ENCODE measurements at places on chromosomes 2 and 18.

- H3K27ac ChIP-seq: peak overlapping the region; percentile 15
- no peaks in the 10 kb centered on the region for H3K27me3 ChIP-seq
- peaks cover 45% of the 10 kb centered on the region for H3K4me1 ChIP-seq
These were observed 41.2 kb upstream of the REG3A start for GRCh38 chr2:79200762-79201161.

- H3K27ac ChIP-seq: no peak overlapping the region
- no peak overlapping the region for H3K4me3 ChIP-seq
- no peaks in the 10 kb centered on the region for H3K36me3 ChIP-seq
- no peaks in the 10 kb centered on the region for H3K27me3 ChIP-seq
These were observed 11.5 kb upstream of the ABCA12 start for GRCh38 chr2:215149894-215150293.

- no peak for DNase-seq
- H3K27ac ChIP-seq: peak overlapping the region; percentile 64
- H3K4me1 ChIP-seq: peaks cover 3% of the 10 kb centered on the region
- H3K27me3 ChIP-seq: no peaks in the 10 kb centered on the region
- peaks cover 5% of the 10 kb centered on the region for H3K36me3 ChIP-seq
- no peak overlapping the region for H3K4me3 ChIP-seq
These were observed 446.6 kb downstream of the DSC3 start for GRCh38 chr18:30595942-30596341.

DNA sequence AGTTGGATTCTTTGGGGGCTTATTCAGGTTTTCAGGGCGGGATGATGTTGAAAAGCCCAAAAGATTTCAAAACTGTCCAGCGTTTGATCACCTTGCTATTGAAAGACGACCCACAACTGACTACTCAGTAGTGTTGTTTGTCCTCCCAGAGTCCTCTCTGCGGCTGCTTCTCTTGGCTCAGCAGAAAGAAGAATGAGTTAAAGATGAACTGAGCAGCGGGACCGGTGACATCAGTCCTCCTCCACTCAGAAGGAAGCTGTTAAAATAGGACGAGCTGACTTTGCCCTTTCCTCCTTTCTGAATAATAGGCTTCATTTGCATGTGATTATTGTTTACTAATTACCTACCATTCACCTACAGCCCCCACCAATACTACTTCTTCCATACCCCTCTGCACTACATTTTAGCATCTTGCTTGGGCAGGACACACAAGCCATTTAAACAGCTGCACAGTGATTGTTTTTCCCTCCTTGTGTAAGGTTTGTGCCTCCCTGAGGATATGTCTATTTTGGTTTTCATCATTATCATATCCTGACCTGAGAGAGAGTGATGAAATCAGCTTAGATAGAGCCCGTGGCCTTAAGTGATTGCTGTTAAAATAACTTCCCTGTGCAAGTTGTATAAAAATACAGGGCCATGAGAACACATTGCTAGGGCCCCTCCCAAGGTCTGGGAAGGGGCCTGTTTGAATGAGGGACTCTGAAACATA lies 261.8 kb downstream of the FHOD3 start:
- H3K4me3 ChIP-seq: no peak overlapping the region
- peaks cover 13% of the 10 kb centered on the region for H3K4me1 ChIP-seq
- H3K27me3 ChIP-seq: no peaks in the 10 kb centered on the region
- H3K27ac ChIP-seq: peak overlapping the region; percentile 61
- no peak for DNase-seq

DNA sequence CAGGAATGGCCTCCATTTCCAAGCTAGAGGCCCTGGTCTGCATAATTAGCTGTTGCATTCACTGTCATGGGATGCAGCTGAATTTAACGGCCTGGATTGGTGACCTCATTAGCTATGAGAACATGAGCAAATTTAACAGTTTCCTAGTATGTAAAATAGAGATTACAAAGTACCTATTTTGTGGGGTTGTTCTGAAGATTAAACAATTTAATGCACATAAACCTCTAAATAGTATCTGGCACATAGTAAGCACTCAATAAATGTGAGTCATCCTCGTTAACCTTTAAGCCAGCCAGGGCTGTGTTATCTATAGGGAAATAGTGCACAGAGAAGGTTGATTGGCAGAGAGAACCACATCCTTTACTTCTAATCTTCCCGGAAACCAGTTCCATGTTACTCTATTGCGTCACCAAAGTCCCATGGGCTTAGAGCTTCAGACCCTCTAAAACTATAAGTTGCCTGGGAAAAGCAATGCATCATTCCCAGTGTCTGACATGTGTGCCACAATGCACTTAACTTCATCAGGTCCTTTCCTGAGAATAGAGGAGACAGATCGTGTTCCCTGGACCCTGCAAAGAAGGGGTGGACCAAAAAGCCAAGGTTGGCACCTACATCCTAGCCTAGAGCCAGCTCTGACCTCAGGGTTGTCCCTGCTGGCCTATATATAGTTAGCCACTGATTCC lies 196.5 kb downstream of the LNPK start:
- no peaks in the 10 kb centered on the region for H3K36me3 ChIP-seq
- peak overlapping the region; percentile 43 for H3K27ac ChIP-seq
- H3K27me3 ChIP-seq: no peaks in the 10 kb centered on the region
- H3K4me1 ChIP-seq: peaks cover 44% of the 10 kb centered on the region
- DNase-seq: no peak
- no peak overlapping the region for H3K4me3 ChIP-seq

DNA sequence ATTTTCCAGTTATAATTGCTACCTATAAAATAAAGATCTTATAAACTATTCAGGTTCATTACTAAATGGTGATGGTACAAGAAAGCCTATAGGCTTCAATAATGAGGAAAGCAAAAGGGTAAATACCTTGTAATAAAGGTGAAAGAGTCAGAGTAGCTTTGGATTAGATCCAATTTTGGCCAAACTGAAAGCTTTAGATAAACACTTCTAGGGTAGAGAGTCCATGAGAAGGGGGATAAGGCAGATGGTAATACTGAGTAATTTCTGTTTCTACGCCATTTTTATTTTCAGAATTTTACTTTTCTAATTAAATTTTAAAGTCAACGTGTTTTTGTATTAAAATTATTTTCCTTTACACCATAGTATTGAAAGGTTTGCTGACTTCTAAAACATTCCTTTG lies 9.4 kb downstream of the CASP8 start:
- no peaks in the 10 kb centered on the region for H3K36me3 ChIP-seq
- DNase-seq: no peak
- peaks cover 9% of the 10 kb centered on the region for H3K27me3 ChIP-seq
- no peak overlapping the region for H3K4me3 ChIP-seq

DNA sequence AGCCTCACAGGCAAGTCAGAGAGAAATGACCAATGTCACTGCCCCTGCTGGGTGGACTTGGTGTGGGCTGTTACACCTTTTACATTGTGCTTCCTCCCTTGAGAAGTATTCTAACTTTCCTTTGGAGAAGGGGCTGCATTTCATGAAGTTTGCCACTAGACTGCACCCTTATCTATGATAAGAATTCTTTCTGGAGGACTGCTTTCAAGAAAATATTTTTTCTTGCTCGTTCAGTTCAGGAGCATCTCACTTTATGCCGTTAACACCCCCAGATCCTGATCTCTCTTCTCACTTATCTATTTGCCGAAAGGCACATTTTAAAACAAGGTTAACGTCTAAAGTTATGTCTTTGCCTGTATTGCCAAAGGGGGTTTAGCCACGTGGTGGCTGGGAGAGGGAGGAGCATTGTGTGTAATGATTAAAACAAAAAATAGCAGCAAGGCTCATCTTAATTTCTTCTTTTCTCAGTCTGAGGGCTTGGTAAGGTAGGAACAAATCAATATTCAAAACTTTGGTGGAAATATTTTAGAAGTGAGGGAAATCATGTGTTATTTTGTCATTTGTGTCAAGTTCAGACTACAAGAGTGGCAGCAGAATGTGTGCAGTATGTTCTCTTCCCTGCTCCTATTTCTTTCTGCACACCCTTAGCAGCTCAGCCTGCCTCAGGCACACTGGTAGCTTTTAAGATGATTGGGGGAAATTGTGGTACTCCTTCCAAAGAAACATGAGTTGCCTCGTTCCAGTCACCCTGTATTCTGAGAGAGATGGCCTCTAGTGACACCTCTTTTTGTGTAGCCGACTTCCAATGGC lies 1.6 kb upstream of the IGFBP5 start:
- H3K27ac ChIP-seq: peak overlapping the region; percentile 26
- no peaks in the 10 kb centered on the region for H3K36me3 ChIP-seq
- DNase-seq: no peak
- no peaks in the 10 kb centered on the region for H3K27me3 ChIP-seq
- peak overlapping the region; percentile 11 for H3K4me3 ChIP-seq

DNA sequence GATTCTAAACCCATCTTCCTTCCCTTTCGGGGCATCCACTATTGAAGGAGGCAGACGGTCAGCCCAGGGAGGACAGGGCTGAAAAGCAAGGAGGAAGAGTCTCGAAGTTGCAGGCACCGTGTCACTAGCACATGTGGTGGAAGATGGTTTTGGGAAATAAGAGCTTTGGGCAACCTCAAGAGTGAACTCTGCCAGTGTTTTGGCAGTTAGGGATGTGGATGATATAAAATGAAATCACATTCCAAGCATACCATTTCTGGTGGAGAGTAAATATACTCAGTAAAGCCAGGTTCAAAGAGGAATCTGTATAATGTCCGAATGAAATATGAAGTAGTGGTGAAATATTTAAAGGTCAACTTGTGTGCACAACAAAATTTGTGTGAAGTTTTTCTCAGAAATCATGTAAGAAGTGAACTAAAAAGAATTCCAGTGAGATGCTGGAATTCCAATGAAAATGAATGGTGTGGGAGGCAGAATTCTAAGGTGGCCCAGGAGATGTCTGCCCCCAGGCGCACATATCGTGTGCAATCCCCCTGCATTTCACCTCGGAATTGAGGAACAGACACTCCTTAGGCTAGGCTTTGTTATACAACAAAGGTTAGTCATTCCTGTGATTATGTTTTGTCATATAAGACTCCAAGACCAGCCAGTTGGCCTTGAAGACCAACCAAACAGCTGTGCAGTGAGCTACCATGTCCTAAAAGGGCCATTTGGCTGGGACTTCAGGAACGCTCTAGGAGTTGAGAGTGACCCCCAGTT lies 147.1 kb downstream of the SH3BP4 start:
- no peak overlapping the region for H3K27ac ChIP-seq
- H3K36me3 ChIP-seq: no peaks in the 10 kb centered on the region
- H3K4me3 ChIP-seq: no peak overlapping the region
- DNase-seq: no peak

DNA sequence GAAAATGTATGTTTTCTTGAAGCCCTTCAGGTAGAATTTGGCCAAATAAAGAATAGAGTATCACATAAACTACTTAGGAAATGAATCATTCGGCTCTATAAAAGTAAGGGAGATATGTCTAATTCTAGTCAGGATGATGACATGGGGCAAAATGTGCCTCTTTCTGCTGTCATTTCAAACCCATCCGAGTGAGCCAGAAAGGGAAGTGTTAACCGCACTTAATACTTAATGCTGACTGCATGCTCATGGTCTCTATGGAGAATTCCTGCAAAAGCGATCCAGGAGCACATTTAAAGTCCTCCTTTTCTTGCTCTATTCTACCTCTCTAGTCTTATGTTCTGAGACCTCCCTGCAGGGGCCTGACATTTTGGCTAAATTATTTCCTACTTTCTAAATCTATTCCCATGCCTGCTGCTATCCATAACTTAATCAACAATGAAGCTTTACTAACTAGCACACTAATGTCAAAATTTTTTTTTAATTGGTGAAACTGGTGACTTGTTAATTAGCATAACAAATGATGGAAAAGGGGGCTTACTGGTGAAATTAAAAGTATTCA lies 127.4 kb downstream of the CDC42EP3 start:
- H3K4me3 ChIP-seq: no peak overlapping the region
- no peak overlapping the region for H3K27ac ChIP-seq
- H3K27me3 ChIP-seq: no peaks in the 10 kb centered on the region
- DNase-seq: no peak

- H3K27me3 ChIP-seq: no peaks in the 10 kb centered on the region
- H3K4me3 ChIP-seq: peak overlapping the region; percentile 31
- peak; percentile 24 for DNase-seq
- peaks cover 19% of the 10 kb centered on the region for H3K36me3 ChIP-seq
- peak overlapping the region; percentile 88 for H3K27ac ChIP-seq
- H3K4me1 ChIP-seq: peaks cover 71% of the 10 kb centered on the region
These were observed 186.8 kb downstream of the ZNF521 start for GRCh38 chr18:25164848-25165811.

DNA sequence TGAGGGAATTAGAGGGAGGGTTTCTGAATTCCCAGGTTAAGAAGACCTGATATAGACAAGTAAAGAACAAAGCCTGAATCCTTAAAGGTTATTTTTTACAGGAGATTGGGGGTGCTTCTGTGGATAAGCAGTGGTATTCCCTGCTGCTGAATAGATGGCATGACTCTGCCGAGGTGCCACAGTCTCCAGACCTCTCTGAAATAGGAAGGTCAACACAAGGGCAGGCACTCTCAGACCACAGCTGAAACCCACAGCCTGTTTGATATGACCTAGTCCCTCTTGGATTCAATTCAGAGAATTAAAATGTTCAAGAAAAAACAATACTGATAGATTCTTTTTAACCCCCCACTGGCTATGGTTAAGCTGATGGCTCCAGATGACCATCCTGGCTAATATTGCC lies 259.3 kb downstream of the PTGR3 start:
- H3K4me1 ChIP-seq: peaks cover 54% of the 10 kb centered on the region
- H3K27ac ChIP-seq: no peak overlapping the region
- DNase-seq: no peak
- no peak overlapping the region for H3K4me3 ChIP-seq
- peaks cover 7% of the 10 kb centered on the region for H3K36me3 ChIP-seq

DNA sequence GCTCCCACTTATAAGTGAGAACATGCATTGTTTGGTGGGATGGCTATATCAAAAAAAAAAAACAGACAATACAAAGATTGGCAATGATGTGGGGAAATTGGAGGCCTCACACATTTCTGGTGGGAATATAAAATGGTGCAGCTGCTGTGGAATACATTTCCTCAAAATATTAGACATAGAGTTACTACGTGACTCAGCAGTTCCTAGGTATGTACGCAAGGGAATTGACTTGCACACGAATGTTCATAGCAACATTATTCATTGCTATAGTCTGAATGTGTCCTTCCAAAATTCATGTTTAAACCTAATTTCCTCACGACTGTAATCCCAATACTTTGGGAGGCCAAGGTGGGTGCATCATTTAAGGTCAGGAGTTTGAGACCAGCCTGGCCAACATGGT lies 2.3 kb upstream of the ARHGEF33 start:
- no peaks in the 10 kb centered on the region for H3K27me3 ChIP-seq
- no peak overlapping the region for H3K27ac ChIP-seq
- DNase-seq: no peak
- H3K4me3 ChIP-seq: no peak overlapping the region
- H3K36me3 ChIP-seq: peaks cover 4% of the 10 kb centered on the region

DNA sequence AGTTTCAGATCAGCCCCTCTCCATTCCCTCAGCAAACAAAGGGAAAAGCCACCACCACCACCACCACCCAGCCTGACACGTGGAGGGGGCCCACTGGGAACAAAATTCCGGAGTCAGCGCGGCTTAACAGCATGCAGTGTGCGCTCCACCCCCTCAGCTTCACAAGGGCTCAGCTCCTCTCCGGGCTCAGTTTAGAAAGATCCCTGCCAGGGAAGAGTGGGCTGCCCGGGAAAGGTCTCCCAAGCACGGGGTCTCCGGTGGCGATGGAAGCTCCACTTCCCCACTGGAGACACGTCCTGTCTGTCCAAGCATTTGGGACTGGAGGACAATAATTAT lies 55.7 kb downstream of the SNORC start:
- H3K27ac ChIP-seq: no peak overlapping the region
- peaks cover 15% of the 10 kb centered on the region for H3K4me1 ChIP-seq
- DNase-seq: peak; percentile 28
- H3K4me3 ChIP-seq: no peak overlapping the region
